ENCODE measurements at places on chromosomes 1 and 21. TPM values are rescaled to one million over a fixed set of nuclear protein-coding genes. Genes with fewer than 3 reads are reported as not detected.

CELA2A gene
- not detected for total RNA-seq

ACTA1 gene
- not detected for total RNA-seq

SPRR2B gene
- total RNA-seq: not detected

TEDDM1 gene
- not detected for total RNA-seq

PDPN gene
- not detected for total RNA-seq

DNAJC28 gene
- total RNA-seq: 0.58 TPM

IFI44 gene
- total RNA-seq: 36.6 TPM

RGS1 gene
- total RNA-seq: 19.9 TPM

NPPA gene
- total RNA-seq: not detected

PLA2G2F gene
- total RNA-seq: not detected

ZSCAN20 gene
- 1.7 TPM for total RNA-seq

WNT3A gene
- not detected for total RNA-seq

GBP4 gene
- total RNA-seq: 81.1 TPM

ATF3 gene
- 10.6 TPM for total RNA-seq

DPH2 gene
- 26.0 TPM for total RNA-seq

CELA3A gene
- not detected for total RNA-seq

SLC37A1 gene
- 23.2 TPM for total RNA-seq

MSH4 gene
- 0.22 TPM for total RNA-seq

SLC35D1 gene
- total RNA-seq: 13.4 TPM

GPR153 gene
- total RNA-seq: 1.2 TPM

ITGB2 gene
- total RNA-seq: 569 TPM

PTGER3 gene
- 0.14 TPM for total RNA-seq

CASQ2 gene
- total RNA-seq: not detected

CACNA1E gene
- total RNA-seq: 0.02 TPM

FCRL5 gene
- 0.08 TPM for total RNA-seq

ASCL5 gene
- not detected for total RNA-seq

All from activated naive CD4-positive, alpha-beta T cell treated with anti-CD3 and anti-CD28 coated beads, Interleukin-2, amount 10 ng/mL, durations not matched to agents 5 hours and 36 hours (primary cell).